OCI-M1 (cell line): ENCODE measurements at places on chromosomes 5 and 9.

DNA sequence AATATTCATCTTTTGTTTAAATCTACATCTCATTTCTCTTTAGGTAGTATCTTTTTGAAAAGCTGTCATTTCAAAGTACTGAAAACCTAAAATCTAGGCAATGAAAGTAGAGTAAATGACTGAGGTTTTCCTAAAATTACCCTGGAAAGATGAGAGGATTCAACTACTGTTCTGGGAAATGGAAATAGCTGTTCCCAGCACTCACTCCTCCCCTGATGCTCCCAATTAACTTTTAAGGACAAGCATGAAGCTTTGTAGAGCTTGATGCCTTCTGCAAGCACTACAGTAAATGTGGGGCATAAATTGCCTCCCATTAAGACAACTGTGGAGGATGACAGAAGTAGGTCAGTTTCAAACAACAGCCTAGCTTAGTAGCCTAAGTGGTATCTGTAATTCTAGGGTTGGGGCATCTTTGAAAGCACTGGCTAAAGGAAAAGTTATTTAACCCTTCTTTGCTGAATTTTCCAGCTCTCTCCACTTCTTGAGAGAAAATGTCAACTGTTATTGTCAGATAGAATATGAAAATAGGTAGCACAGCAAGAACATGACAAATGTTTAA lies 100.2 kb upstream of the GNA14 start:
- DNase-seq = no peak

DNA sequence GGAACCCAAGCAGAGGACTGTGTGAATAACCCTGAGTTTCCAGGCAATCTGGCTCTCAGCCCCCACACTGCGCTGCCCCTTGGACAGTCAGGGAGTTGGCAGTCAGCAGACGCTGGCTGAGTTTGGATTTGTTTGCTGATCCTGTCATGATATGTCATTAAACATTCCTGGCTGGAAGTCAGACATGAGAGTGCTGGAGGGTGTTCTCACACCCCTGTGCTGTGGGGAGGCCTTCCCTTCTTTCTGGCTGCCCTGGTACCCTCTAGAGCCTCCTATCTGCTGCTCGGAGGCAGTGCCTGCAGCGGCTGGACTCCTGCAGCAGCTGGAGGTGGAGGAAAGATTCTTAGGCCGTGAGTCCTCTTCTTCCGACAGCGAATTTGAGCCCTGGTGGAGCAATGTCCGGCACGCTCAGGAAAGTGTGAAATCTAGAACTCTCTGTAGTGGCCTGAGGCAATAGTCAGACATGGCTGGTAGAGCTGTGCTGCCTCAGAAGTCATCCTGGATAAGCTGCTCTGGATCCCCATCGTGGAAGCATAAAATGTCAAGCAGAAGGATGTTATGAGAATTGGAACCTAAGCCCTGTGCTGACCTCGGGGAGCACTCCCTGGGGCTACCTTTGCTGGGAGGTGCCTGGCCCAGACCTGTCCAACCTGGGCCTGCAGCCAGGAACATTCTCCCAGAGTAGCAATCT lies 72.0 kb downstream of the PDE8B start:
- no peak for DNase-seq

GRCh38 chr5:176519810-176520720 lies 17.1 kb downstream of the RNF44 start:
- no peak for DNase-seq

GRCh38 chr5:98109561-98110006 lies 663.9 kb upstream of the RGMB start:
- no peak for DNase-seq

- no peak for DNase-seq
These were observed 81.8 kb downstream of the CMYA5 start for GRCh38 chr5:79771387-79771786.
